ENCODE measurements at places on chromosomes 2 and 18. TPM values are rescaled to one million over a fixed set of nuclear protein-coding genes. Genes with fewer than 3 reads are reported as not detected.

GRCh38 chr2:85925216-85925671 is 36.5 kb upstream of the ST3GAL5 start:
- no peak overlapping the region for H3K4me3 ChIP-seq
- H3K27me3 ChIP-seq = no peaks in the 10 kb centered on the region
- H3K36me3 ChIP-seq = no peaks in the 10 kb centered on the region
- H3K27ac ChIP-seq = no peak overlapping the region

DNA sequence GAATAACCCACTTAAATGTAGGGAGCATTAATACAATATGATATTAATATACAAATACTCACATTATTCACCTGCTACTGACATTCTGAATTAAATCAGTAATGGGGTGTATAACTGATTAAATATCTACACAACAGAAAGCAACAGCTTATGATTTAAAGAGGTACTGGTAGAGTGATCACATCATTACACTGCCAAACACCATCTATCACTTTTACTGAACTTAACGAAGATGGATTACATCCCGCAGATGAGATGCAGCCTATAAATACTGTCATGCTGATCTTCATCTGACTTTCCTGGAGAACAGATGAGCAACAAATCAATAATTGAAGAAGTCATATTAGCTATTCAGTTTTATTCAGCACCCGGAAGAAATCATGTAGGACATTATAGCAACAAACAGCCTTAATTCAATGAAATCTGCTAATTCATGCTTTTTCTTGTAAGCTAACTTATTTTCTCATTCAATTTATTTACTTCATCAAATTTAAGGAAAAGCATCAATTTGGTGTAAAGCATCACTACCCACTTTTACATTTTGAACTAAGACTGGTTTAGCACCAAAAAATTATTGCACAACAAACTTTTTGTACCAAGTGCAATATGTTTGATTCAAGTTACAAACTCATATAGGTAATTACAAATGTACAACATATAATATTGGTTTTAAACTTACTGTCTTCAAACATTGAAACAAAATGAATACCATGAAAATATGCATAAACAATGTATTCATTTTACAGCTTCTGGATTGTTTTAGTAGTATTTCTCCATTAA is 1509.0 kb downstream of the LRP1B start:
- no peak overlapping the region for H3K4me3 ChIP-seq
- H3K4me1 ChIP-seq = no peaks in the 10 kb centered on the region
- H3K27me3 ChIP-seq = no peaks in the 10 kb centered on the region

ADAM23 gene
- 0.55 TPM for total RNA-seq

DSG1 gene
- total RNA-seq = not detected

Data from CD8-positive, alpha-beta memory T cell (primary cell).